ENCODE measurements at places on chromosomes 12 and 14.

DNA sequence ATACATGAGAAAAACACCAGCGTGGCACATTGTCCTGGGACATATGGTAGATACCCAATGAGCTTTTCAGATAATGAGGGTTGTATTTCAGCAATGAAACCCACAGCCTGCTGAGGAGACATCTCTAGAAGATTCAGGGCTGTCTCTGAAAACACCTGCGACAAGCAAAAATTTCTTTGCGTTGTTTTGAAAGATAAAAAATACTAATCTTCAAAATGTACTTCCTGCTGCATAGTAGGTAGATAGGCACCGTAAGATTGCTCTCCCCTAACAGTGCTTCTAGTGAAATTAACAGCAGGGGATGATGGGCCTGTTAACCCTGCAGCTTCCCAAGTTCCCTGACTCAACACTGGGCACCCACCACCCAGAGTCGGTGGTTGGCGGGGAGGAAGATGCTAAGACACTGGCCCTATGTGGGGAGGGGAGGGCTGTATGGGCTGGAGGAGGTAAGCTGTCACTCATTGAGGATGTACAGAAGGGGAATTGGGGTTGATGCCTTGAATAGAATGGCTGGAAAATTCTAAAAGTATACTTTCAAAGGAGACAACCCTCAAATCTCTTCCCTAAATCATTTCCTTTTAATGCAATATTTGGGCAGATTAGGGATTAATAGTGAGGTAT, 20.0 kb downstream of the ZFP36L1 start:
- no peak for DNase-seq

- DNase-seq, result no peak
Measured at GRCh38 chr14:43765474-43765873, 741.6 kb downstream of the FSCB start.

DNA sequence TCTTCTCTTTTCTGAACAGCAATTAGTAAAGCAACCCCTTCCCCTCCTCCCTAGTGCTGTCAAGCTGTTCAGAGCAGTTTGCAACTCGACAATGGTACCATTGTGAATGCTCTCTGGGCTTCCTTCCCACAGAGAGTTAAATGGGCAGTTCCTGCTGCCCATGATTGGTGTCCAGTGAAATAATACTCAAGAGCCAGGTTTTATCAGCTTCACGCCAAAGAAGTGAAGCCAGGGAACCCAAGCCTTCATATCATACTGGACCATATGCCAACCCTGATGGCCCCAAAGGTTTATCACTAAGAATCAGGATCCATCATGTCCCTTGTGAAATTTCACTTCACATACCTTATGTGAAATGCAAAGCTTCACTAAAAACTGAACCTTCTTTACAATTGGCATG, 24.7 kb downstream of the INSM2 start:
- DNase-seq, result no peak

- no peak for DNase-seq
Measured at GRCh38 chr12:42819846-42820245, 230.3 kb upstream of the PRICKLE1 start.

- DNase-seq, result no peak
Measured at GRCh38 chr12:31120392-31121008, 46.8 kb downstream of the DDX11 start.

GRCh38 chr14:61812347-61813095, 50.3 kb downstream of the SNAPC1 start:
- no peak for DNase-seq

DNA sequence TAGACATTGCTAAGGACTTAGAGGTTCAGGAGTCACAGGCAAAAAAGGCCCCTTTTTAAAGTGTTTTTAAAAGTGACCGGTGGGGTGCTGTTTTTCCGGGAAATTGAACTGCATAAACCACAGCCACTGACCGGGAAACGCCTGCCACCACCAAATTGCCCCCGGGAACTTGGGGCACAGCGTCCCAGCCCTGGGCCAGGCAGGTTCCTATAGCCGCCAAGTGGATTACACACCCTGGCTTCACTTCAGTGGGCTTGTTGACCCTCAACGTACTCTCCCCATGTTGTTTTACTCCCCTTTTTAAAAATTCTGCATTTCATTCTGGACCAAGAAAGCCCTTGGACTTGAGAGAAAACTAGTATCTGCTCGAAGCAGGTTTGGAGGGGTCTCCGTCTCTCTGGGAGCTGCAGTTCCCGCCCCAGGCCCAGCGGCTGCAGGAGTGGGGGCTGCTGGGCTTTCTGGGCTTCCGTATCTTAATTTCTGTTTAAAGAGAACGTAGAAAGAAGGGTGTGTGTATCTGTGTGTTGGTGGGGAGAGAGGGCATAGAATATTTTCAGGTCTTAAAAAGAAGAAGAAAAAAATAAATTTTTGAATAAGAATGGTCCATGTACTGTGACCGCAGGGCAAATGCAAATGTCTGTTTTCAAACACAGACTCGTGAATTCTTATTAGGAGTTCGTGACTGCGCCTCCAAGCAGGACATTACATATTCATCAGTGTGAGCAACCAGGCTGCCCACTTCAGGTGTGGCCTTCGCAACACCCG, 82.9 kb downstream of the PAPOLA start:
- no peak for DNase-seq

GRCh38 chr12:98754095-98754494, 109.0 kb downstream of the APAF1 start:
- no peak for DNase-seq

- DNase-seq, result no peak
Measured at GRCh38 chr14:69879175-69880043, at the start of gene SMOC1. SMOC1 (plus strand) TSS chr14:69879416; CDS start chr14:69879679, 263 bp downstream.

GRCh38 chr14:65986041-65986440, 500.1 kb upstream of the CCDC196 start:
- DNase-seq, result no peak

DNA sequence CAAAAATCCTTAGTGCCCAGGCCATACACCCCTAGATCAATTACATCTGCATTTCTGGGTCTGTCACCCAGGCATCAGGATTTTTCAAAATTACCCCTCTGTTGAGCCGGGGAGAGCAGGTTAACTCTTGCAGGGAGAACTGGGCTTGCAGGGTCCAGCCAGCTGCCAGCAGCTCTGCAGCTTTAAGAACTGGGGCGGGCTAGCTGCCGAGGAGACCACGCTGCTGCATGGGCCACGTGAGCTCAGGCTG, at the start of gene DGLUCY:
TSS of gene DGLUCY (plus strand) at position 245 of the 250 bp plus-strand sequence. CDS start 46,222 bp downstream, outside the sequence.
- DNase-seq, result no peak

- no peak for DNase-seq
Measured at GRCh38 chr14:74035556-74035955, 16.4 kb downstream of the BBOF1 start.

DNA sequence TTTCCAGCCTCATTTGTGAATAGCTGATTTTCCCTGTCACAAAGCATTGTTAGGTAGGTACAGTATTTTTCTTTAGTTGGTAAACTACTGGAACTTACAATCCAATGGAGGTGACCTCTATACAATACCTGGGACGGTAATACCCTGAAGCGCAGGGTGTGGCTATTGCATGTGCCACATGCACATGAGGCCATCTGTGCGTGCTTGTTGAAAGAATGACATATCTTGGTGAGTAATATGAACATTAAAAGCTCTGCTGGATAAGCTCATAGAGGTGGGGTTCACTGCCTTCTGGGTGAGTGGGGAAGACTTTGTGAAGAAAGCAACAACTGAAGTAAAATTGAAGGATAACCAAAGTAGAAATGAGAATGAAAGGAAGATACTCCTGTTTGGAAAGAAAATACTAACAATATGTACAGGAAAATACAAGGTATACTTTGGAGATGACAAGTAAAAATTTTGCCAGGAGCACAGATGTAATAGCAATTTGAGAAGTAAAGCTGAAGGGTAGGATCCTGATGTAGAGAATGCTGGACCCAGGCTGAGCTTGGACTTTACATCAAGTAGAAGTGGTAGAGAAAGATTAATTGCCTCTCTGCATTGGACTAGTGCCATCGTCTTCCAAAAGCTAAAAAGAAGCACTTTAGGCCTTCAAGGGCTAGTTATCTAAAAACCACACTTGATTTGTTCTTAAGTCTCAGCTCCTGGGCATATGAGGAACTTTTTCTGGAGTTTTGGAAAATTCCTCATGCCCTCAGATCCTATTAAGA, 97.1 kb downstream of the SLC38A6 start:
- DNase-seq, result no peak

GRCh38 chr12:76055393-76055792, 23.8 kb upstream of the PHLDA1 start:
- DNase-seq, result no peak

- DNase-seq, result no peak
Measured at GRCh38 chr12:130787041-130787440, 52.0 kb downstream of the STX2 start.
